ENCODE measurements at places on chromosomes 11 and 22. TPM values are rescaled to one million over a fixed set of nuclear protein-coding genes. Genes with fewer than 3 reads are reported as not detected.

TSPO gene
- total RNA-seq = 226 TPM

SCGB2A2 gene
- not detected for total RNA-seq

OR51B4 gene
- total RNA-seq = not detected

SPON1 gene
- total RNA-seq = not detected

CYTH4 gene
- 0.76 TPM for total RNA-seq

IGLL1 gene
- not detected for total RNA-seq

CLCF1 gene
- 50.6 TPM for total RNA-seq

CFAP300 gene
- 7.4 TPM for total RNA-seq

BANF1 gene
- 370 TPM for total RNA-seq

SHANK2 gene
- 8.5 TPM for total RNA-seq

PIH1D2 gene
- total RNA-seq = 0.65 TPM
